ENCODE measurements at places on chromosomes 6 and 20.
A peak's percentile ranks its signal among the peaks of the same experiment; 100 is the strongest.

DNA sequence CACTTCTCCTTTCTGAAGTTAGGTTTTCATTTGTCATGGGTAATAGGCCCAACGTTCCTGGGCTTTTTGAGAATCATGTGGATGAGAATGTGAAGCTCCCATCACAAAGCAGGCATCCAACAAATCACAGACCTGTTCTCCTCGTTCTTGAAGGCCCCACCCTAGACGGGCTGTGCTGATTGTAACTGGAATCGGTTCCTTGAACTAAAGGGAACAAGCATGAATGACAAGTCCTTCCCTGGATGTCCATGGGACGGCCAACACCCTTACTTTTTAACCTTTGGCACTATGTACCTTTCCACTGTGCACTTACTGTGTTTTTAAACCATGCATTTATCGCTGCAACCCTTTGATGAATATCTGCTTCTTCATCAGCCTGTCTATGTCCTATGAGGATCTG lies 438.2 kb downstream of the CD83 start:
- DNase-seq = no peak

DNA sequence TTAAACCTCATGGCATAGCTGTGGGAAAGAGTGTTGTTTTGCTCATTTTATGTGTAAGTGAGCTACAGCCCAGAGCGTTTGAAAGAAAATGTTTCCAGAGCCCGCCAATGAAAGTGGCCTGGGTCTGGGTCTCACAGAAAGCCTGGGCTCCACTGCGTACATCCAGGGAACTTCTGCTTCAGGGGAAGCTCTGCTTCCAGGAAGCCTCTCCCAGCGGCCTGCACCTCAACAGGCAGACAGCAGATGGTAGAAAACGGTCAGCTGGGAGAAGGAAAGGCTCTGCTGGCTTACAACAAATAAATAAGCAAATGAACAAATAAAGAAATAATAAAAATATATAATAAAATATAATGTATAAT lies 270.5 kb upstream of the SUPT3H start:
- DNase-seq = no peak

DNA sequence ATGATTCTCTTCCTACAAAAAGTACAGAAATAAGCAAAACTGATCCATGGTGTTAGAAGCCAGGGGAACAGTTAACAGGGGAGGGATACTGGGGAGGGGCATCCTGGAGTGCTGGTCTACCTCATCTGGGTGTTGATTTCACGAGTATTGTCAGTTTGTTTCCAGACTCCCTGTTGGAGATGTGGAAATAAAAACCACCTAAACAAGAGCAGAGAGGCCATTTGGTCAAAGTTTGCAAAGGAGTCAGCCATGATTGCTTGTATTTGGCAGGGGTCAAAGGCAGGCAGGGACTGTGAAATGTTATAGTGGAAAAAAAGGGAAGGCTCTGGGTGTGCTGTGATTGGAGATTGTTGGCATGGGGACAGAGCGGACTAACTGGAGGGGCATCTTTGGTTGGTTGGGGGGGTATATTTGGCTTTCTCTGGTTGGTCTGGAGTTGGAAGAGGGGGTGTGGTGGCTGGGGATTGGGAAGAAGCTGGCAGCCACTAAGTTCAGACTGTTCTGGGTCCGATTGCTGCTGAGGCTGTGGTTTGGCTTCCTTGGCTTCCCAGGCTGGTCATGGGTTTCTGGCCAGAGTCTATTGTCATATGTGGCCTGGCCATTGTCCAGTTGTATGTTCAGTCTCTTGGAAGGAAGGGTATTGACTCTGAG lies 14.9 kb upstream of the PANK2 start:
- DNase-seq = no peak

GRCh38 chr6:25703005-25703404 lies 51.0 kb downstream of the SCGN start:
- DNase-seq = no peak

DNA sequence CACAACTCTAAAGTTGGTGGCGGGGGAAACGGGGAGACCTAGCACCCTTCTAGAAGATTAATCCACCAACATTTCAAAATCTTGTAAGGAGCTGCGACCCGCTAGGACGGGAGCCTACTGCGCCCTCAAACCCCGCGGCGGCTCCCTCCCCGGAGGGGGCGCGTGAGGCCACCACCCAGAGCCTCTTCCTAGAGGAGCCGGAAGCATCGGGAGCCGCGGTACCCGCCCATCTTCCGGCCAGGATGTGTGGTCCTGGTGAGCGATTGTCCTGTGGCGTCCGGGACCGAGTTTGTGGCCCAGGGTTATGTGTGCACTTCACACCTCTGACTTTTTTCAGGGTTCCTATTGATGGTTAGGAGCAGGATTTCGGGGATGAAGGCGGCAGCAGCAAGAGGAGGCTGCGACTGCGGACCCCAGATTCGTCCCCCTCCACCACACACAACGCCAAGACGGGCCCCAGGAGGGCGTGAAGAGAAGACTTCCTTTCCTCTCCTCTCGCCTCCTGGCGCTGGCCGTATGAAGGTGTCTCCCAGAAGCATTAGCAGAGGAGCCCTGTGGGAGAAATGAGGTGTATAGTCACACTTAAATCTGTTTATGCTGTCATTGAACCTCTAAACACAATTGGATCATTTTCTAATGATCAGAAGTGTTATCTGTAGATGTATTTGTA lies 10.7 kb downstream of the ZNF165 start:
- no peak for DNase-seq

DNA sequence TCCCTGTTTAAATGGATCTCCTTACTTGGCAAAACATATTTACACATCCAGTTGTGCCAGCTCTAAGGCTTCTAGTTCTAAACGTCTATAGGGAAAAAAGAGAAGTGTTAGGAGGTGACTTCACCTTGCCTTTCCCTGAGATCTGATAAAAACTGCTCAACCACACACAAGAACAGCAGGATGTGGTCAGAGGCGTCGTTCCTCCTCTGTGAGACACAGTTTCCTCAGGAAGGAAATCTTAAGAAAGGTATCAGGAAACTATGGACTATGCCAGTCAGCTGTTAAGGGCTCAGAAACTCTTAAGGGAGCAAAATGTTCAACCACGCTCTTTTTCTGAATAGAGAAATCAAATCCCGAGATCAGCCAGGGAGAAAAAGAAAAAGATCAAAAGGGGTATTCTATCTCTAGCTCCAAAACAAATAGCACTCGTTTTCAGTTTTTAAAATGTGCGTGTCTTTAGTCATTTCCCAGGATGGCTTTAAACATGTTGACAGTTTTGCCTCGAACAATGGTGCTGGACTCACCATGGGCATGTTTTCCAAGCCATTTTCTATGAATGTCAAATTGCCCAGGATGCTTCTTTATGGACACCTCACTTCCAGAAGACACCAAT lies 154.5 kb downstream of the HACE1 start:
- no peak for DNase-seq

- no peak for DNase-seq
These were observed 621 bp downstream of the GPR63 start for GRCh38 chr6:96836631-96837080.

GRCh38 chr6:30044630-30045029 lies 16.4 kb upstream of the POLR1H start:
- DNase-seq = no peak

DNA sequence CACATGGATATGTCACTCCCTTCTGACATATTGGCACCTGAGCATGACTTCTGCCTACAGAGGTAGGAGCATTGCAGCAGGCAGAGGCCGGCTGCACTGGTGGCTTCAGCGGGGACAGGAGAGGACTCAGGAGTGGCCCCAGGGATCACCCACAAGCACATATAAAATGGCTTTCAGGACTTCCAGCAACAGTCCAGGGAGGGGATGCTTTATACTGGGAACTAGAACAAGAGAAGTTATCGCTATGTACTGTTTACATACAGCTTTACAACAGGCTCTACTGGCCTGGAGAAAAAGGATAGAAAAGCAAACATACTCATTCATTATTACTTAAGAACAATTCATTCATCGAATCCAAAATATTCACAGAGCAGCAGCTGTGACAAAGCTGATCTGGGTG lies 337.8 kb downstream of the THBS2 start:
- DNase-seq = no peak

- DNase-seq = no peak
These were observed 31.3 kb upstream of the CCDC167 start for GRCh38 chr6:37531026-37531425.

DNA sequence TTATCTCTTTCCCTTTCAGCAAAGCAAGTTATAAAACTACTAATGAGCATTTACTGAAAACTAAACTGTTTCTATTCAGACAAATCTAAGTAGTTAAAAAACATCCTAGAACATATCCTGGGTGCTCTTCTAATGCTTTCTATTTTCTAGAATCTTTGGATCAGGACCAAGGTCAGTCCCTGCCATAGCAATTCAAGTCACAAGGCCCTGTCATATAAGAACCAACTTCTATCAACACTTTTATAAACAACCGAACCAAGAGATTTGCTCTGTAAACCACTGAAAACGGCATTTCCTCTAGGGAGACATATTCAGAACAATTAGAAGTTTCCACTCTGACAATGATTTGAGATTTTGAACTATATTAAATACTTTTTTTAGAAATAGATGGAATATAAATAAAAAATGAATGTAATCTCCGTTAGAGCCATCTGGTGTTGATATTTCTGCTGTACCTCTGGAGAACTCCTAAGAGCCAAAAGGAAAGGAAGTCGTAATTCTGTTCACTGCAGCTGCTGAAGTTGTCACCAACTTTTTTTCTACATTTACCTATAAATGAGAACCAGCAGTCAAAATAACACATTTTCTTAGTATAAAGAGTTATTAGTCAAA lies 51.4 kb upstream of the LGSN start:
- DNase-seq = no peak

DNA sequence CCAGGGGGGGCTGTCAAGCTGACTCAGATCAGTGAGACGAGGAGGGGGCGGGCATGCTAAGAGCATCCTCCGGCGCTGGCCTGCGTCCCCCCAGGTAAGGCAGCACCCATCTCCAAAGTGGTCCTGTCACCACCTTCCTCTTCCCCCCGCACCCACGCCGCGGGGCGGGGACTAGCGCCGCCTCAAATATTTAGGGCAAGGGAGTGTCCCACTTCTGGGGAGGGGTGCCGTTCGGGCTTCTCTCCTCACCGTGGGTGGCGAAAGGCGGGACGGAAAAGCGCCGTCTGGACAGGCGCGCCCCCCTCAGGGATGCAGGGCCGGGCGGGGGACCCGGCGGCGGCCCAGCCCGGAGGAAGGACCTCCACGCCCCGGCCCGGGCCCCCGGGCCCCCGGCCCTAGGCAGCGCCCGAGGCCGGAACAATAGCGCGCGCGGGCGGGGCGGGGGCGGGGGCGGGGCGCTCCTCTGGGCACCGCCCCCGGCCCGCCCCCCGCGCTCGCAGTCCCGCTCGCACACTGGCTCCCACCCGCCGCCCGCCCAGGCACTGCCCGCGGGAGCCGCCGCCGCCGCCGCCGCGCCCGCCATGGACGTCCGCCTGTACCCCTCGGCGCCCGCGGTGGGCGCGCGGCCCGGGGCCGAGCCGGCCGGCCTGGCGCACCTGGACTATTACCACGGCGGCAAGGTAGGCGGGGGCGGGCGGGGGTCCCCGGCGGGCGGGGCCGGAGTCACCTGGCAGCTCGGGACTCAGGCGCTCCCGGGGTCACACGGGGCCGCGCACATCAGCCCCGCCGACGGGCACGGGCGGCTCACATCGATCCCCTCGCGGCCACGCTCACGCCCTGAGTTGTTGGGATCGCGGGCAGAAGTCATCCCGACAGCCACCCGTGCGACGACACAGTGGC lies at the start of gene TOX2:
Gene TOX2 (plus strand): TSS at position 542 of the 900 bp plus-strand sequence. CDS start 40 bp downstream, at position 582.
- peak; percentile 45 for DNase-seq

GRCh38 chr6:149534742-149535141 lies 11.1 kb downstream of the PPIL4 start:
- DNase-seq = no peak

- peak; percentile 41 for DNase-seq
These were observed 99.8 kb upstream of the FOXA2 start for GRCh38 chr20:22684072-22684762.

- DNase-seq = peak; percentile 45
These were observed 25.6 kb upstream of the HLA-DQB1 start for GRCh38 chr6:32692019-32692418.

- DNase-seq = no peak
These were observed 611.9 kb upstream of the MAN1A1 start for GRCh38 chr6:119961450-119961849.
